ENCODE measurements at places on chromosomes 3 and 15.

DNA sequence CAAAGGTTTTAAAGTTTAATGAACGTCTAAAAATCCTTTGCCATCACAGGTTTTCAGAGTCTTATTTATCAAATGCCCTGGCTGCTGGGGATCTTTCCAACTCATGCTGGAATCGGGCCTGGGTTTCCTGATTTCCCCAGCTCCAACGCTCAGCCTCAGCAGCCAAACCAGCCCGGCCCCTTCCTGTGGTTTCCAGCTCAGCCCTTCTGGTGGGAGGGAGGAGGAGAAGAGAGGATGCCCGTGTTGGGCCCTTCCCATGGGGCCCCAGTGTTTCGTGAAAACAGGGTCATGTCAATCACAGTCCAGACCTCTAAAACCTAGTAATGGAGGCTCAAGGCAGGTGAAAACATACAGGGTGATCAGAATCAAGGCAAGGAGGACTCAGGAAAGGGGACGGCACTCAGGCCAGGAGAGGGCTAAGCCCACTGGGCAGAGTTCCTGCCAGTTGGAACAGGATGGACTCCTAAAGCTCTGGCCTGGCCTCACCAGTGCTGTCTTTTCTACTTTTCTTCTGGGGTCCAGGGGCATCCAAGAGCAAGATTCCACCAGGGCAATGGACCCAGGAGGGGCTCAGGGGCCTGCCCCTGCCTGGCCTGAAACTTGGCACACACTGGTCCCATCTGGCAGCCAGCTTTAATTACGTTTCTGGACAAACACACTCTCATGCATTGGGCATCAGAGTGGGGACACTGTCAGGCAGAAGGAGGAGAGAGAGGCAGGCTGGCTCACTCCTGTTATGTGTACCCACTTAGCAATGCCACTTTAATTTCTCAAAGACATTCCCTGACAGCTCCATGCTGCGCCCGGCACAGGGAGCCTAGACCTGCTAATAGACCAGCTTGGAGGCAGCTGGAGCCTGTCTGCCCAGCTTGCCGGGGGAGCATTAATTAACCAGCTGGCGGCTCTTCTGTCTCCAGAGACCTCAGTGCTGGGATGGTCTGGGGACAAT, 194.6 kb downstream of the FAM43A start:
- no peak for DNase-seq

DNA sequence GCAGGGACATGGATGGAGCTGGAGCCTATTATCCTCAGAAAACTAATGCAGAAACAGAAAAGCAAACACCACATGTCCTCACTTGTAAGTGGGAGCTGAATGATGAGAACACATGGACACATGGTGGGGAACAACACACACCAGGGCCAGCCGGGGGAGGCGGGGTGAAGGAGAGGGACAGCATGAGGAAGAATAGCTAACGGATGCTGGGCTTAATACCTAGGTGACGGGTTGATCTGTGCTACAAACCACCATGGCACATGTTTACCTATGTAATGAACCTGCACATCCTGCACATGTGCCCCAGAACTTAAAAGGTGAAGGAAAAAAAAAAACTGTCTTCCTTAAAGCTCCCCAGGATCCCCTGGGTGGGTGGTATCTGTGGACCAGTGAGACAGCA, 87.1 kb downstream of the ADAMTS17 start:
- DNase-seq, result no peak

DNA sequence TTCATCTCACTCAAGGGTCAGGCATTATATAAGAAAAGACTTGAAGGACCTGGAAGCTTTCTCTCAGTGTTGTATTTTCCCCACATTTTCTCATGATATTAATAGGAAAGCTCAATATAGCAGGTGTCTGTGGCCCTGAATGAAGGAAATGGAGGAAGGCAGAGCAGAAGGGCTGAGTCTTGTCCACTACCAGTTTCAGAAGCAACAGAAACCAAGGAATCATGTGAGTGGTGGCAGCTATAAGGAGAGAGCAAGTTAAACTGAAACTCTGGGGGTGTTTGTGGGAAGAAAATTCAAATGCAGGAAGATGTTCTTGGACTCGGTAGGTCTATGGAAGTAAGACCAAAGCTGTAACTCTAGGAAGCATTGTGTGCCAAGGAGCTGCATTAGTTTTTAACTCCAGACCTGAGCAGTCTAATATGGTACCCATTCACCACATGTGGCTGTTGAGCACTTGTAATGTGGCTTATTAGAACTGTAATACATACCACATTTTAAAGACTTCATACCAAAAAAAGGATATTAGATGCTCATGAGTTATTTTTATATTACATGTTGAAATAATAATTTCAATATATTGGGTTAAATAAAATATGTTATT, 278.8 kb upstream of the GADL1 start:
- no peak for DNase-seq

GRCh38 chr15:31396881-31397560, 70.4 kb downstream of the KLF13 start:
- no peak for DNase-seq

GRCh38 chr3:106514431-106514830, 645.6 kb upstream of the CBLB start:
- no peak for DNase-seq

DNA sequence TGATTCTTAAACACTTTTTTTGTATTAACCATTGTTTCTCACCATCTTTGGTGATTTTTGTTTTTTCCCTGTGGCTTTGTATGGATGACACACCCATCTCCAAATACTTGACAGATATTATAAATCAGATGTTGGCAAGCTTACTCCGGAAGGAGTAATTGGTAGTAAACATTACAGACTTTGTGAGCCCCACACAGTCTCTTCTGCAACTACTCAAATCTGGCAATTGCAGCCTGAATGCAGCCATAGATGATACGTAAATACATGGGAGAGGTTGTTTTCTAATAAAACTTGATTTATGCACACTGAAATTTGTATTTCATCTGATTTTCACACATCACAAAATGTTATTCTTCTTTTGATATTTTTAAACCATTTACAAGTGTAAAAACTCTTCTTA, 331.5 kb downstream of the ARPP21 start:
- no peak for DNase-seq

DNA sequence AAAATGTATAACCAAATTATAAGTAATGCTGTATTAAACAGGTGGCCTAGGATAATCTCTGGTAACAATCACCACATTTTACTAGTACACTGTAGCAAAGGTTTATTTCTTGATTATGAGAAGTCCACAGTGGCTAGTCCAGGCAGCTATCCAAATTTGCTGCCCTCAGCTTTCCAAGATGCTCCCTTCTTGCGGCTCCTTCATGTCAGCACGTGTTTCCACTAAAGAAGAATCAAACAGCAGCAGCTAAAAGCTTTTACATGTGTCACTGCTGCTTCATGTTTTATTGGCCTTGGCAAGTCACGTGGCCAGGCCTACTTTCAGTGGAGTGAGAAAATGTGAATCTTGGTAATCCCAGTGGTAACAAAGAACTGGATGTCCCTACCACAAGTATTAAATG, 5.6 kb upstream of the RBMS3 start:
- DNase-seq, result no peak

- DNase-seq, result no peak
Measured at GRCh38 chr3:66017591-66017990, 21.1 kb downstream of the MAGI1 start.

DNA sequence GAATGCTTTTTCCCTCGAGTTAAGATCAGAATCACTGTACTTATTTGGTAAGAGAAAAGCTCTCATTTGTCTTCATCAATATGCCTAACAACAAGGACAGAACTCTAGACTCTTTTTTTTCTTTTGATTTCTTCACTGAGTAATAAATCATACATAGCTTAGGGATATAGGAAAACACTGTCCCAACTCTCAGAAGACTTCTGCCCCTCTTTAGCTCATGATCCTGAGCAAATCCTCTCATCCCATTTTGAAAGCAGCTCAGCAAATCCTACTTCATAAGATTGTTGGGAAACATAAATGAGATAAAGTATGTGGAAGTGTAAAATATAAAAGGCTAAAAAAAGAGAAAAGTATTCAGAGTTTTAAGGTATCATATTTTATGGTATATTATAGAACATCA, 141.7 kb downstream of the ATP8B4 start:
- no peak for DNase-seq

DNA sequence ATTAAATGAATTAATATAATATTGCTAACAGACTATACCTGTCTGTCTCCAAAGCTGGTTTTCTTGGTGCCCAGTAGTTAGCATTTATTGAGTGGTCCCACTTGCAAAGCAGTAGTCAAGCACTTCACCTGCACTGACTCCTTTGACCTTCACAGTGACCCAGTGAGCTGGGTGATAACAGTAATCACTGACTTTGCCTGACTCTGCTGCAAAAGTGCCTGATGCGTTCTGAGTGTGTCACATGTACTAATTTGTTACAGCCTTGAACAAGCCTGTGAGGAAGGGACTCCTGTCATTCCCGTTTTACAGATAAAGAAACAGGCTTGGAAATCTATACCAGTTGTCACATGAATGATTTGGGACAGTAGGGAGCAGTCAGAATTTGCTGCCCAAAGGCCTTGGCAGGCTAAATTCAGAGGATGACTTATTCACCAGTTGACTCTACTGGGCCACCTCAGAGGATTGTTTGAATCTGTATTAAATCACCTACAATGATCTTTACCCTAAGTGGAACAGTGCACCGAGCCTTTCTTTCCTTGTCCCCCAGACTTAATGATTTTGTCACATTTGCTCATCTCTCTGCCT, 116.6 kb upstream of the PLXNA1 start:
- DNase-seq, result no peak

GRCh38 chr3:24291646-24292045, 203.0 kb downstream of the THRB start:
- no peak for DNase-seq

DNA sequence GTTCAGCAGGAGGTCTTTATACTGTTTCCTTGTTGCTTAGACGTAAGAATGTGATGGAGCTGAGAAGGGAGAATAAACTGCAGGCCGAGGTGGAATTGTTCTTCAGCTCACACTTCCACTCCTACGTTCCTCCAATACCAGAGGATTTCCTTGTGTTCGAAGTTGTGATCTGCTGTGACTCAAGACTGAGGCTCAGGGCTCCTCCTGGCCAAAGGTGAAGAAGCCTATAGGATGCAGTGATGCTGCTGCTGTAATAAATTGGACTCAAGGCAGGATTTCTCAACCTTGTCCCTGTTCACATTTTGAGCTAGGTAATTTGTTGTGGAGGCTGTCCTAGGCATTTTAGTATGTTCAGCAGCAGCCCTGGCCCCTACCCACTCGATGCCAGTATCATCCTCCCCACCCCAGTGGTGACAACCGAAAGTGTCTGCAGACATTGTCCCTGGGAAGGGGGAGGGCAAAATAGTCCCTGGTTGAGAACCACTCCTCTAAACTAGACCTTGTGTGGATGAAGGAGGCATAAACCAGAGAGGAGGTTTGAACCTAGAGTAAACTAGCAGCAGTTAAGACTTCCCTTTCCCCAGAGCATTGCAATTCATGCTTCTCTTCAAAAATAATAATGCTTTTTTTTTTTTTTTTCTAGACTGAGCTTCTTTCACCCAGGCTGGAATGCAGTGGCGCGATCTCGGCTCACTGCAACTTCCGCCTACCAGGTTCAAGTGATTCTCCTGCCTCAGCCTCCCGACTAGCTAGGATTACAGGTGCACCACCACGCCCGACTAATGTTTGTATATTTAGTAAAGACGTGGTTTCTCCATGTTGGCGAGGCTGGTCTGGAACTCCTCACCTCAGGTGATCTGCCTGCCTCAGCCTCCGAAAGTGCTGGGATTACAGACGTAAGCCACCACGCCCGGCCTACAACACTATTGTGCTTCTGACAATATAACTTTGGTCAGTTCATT, 11.1 kb downstream of the RAP2B start:
- no peak for DNase-seq

DNA sequence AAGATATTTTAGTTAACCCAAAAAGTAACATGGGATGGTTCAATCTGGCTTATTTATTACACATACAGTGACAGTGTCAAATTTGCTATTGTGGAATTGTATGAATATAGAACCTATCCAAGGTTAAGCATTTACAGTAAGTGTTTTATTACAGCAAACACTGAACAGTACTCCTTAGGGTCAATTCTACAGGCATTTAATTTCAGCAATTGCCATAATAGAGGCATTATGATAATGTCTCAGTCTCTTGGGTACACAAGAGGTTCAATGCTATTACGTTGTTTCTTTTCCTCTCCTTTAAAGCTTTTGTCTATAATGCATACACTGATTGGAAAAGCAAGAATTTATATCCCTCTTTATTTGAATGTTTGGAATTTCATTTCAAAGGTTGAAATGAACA, 275.7 kb upstream of the NAALADL2 start:
- no peak for DNase-seq

GRCh38 chr3:125375950-125376679, 990 bp upstream of the ZNF148 start:
- DNase-seq, result no peak

DNA sequence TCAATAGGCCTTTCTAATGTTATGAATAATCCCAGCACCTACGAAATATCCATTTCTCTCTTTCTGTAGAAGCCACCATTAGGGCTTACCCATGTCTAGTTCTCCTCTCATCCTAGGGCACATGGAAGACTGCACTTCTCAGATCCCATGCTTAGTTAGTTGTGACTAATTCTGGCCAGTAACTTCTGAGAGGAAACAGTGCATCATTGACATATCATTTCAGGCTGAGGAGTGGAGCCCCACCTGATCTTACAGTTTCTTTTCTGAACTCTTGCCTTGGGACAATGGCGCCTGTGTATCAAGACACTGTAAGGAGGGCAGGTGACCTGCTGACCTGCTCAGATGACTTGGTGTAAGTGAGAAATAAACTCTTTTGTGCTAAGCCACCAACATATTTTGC, 39.4 kb upstream of the TBL1XR1 start:
- no peak for DNase-seq

DNA sequence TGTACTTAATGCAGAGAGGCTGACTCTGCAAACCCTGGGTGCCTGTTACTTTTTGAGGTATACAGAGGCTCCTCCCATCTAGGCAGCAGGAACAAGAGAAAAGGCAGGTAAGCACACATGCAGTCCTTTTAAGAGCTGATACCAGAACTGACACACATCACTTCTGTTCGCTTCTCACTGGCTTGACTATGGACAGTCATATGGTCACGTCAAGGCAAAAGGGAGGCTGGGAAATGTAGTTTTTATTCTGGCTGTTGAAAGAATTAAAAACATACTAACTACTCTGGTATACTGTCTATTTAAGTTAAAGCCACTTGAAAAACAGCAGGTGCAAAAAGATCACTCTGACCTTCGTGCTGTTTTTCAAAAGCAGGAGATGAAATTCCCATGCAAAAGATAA, 218.3 kb downstream of the CTNNB1 start:
- no peak for DNase-seq

GRCh38 chr15:71410347-71410746, 295.1 kb downstream of the THSD4 start:
- DNase-seq, result no peak

DNA sequence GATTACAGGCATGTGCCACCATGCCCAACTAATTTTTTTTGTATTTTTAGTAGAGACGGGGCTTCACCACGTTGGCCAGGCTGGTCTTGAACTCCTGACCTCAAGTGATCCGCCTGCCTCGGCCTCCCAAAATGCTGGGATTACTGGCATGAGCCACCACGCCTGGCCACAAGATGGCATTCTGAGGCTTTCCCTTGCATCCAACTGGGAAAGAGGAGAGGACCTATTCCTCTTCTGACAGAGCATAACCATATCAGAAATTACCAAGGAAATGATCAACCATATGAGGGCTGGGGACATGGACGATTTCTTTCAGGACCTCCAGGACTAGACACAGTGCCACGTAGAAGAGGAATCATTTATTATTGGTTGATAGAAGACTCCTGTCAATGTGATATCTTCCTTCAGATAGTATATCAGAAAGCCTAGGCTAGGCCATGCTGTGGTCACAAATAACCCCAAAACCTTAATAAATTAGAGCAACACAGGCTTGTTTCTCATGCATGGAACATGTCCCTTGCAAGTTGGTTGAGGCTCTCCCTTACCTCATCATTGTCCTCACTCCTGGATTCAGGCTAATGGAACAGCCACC, 372.3 kb upstream of the IL12A start:
- DNase-seq, result no peak
